Body of pancreas (tissue), 4 donors: ENCODE measurements at places on chromosomes 11 and 22.

DNA sequence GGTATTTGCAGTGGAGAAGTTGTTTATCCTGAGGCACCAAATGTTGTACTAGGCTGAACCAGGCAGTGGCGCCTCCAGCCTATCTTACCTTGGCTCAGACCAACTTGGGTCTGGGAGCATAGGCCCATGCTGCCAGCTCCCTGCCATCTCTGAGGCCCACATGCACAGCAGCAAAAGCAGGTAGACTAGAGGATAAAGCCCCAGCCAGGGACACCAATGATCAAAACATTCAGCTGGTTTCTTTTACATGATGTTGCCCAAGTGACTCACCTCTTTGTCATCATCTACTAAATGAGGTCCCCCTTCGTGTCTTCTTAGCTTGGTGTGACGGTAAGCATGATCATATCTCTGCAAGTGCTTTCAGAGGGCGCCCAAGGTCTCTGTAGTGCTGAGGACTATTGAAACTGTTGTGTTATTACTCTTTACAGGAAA lies 112.1 kb upstream of the DRD2 start:
- no peak for DNase-seq

DNA sequence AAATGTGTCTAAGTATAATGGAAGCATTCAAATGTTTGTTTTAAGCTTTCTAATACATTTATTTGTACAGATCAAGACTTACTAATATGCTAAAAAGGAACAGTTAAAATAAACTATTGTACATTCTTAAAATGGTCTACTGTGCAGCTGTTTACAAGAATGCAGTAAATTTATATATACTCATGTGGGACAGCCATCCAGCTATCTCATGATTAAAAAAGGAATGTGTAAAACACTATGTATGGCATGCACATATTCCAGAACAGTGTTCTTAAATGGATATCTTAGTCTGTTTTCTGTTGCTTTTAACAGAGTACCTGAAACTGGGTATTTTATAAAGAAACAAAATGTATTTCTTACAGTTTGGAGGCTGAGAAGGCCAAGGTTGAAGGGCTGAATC lies 30.2 kb upstream of the CSTF3 start:
- no peak for DNase-seq

GRCh38 chr11:104443387-104443786 lies 279.4 kb upstream of the PDGFD start:
- no peak for DNase-seq

DNA sequence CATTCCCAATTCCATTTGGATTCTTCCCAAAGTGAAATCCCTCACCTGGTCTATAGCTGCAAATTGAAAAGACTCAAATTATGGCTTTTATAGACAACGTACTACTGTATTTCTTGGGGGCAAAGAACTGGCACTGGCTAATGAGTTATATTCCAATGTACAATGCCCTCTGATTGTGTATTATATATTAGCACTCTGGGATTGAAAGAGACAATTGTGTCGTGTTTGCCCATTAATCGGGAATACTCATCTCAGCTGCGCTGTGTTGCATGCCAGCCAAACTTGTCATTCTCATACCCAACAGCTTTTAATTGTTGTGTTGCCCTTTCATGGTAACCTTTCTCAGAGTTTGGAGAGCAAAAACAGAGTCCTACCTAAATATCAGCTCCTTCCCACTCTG lies 55.0 kb upstream of the ZBTB44 start:
- no peak for DNase-seq

- no peak for DNase-seq
These were observed 883 bp upstream of the HMOX1 start for GRCh38 chr22:35380013-35380412.

DNA sequence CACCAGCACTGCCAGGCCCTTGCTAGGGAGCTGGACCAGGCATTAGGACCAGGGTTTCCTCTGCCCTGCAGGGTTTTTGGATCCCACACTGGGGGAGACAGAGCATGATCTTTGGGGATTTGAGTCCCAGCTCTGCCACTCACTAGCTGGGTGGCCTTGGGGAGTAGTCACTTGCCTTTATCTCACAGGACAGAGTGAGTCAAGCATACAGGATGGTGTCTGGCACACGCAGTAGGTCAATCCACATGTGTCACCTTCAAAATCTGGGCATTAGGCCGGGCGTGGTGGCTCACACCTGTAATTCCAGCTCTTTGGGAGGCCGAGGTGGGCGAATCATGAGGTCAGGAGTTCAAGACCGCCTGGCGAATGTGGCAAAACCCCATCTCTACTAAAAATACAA lies 2.7 kb downstream of the NEFH start:
- DNase-seq: no peak

GRCh38 chr11:123505546-123506299 lies 75.7 kb downstream of the GRAMD1B start:
- no peak for DNase-seq

DNA sequence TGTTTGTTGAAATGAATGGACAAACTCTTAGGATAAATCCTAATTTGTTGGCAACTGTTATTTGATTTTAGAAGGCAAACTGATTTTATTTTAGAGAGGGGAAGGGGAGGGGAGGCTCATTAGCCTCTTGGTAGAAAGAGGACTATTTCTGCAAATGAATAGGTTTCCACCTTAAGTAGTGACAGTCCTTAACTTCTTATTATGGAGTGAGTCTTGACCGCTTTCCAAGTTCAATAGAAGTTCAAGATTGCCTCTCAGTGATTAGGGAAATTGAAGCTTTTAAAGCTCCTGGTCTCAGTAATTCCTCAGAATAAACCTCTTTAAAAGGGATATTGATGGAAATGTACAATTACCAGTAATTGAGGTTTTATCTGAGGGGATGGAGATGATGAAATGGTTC lies 55.7 kb downstream of the PANX1 start:
- no peak for DNase-seq

DNA sequence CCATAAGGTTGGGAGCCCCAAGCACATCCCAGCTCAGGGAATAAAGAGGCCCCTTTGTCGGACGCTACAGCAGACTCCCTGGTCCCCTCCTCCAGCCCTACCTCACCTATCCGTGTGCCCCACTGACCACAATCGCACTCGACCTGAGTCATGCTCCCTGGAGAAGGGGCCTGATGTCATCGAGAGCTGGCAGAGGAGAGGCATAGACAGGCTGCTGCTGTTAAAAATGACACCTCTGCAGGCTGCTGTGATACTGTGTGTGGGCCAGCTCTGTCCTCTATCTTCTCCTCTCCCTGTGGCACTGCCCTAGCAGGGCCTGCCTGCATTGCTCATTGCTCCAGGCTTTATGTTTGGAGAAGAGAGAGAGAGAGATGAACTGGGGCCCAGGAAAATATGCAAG lies 123.4 kb upstream of the SYT13 start:
- DNase-seq: no peak

DNA sequence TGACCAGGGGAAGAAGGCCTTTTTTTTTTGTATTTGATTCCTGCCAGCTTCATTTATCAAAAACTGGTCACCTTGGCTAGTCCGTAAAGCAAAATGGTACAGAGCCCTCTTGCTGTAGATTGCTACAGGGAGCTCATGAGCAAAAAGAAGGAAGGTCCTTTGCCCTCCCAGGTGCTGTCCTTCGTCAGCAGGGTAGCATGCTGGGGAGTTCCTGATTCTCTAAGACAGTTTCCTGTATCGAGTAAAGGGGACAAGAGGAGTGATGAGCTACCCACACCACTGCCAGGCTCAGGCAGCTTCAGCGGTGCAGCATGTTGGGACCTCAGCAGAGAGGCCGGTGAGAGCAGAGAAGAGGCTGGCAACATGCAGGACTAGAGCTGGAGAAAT lies 67.8 kb upstream of the CSNK2A3 start:
- DNase-seq: no peak

- DNase-seq: peak; percentile 80
These were observed 3.5 kb upstream of the KRTAP5-6 start for GRCh38 chr11:1693327-1694063.
